ENCODE measurements at places on chromosomes 6 and 20. TPM values are rescaled to one million over a fixed set of nuclear protein-coding genes. Genes with fewer than 3 reads are reported as not detected.
A peak's percentile ranks its signal among the peaks of the same experiment; 100 is the strongest.

Gene HLA-G
- total RNA-seq: 0.38 TPM

Gene RNF182
- 0.13 TPM for total RNA-seq

Gene DUSP15
- not detected for total RNA-seq

Gene PIGU
- total RNA-seq: 25.0 TPM

- H3K36me3 ChIP-seq: no peaks in the 10 kb centered on the region
- DNase-seq: no peak
- H3K27me3 ChIP-seq: 0 out of 2 replicates have a peak, but pooled peaks cover 4% of the 10 kb centered on the region
- no peaks in the 10 kb centered on the region for H3K4me1 ChIP-seq
- H3K27ac ChIP-seq: no peak overlapping the region
- no peak overlapping the region for H3K4me3 ChIP-seq
Measured at GRCh38 chr6:70107852-70108629, 194.8 kb downstream of the COL9A1 start.

DNA sequence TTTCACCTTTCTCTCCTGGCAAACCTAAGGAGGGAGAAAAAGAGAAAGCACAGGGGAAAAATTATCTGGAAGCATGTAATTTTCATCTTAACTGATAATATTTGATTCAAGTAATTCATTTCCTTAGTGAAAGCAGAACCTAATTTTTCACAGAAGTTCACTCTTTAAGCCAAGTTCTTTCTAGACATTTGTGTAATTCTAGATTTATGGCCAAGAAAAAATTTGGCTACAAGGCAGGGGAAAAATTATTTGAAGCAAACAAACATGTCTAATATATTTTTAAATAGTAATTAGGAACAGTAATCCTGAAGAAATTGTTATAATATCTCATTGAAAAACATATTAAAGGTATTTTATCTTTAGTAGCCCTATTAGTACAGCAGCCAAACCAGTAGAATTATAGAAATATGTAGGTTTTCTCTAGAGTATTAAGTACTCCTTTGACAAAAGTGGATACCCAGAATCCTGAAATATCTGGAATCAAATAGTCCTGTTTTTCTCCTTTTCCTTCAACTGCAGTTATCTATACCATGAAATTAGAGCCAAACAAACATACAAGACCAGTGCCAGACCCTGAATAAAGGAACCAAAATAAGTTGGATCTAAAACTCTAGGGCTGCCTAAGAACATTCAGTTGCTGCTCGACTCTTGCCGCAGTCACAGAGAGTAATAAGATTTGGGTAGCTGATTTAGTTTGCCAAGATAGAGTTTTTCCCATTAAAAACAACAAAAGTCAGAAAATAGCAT lies 116.5 kb downstream of the COL12A1 start:
- H3K4me3 ChIP-seq: no peak overlapping the region
- H3K4me1 ChIP-seq: no peaks in the 10 kb centered on the region
- DNase-seq: no peak
- no peaks in the 10 kb centered on the region for H3K27me3 ChIP-seq

- H3K4me1 ChIP-seq: peaks cover 7% of the 10 kb centered on the region
- H3K27me3 ChIP-seq: no peaks in the 10 kb centered on the region
- H3K27ac ChIP-seq: no peak overlapping the region
- no peak overlapping the region for H3K4me3 ChIP-seq
- DNase-seq: no peak
Measured at GRCh38 chr6:136717716-136717990, 74.6 kb downstream of the MAP3K5 start.

- no peaks in the 10 kb centered on the region for H3K36me3 ChIP-seq
- no peak overlapping the region for H3K4me3 ChIP-seq
- no peak overlapping the region for H3K27ac ChIP-seq
- peaks cover 89% of the 10 kb centered on the region for H3K27me3 ChIP-seq
Measured at GRCh38 chr20:53425941-53426340, 167.7 kb downstream of the ZNF217 start.

GRCh38 chr6:70059039-70059719 lies 192.8 kb downstream of the COL19A1 start:
- no peaks in the 10 kb centered on the region for H3K36me3 ChIP-seq
- no peak overlapping the region for H3K4me3 ChIP-seq
- H3K27ac ChIP-seq: no peak overlapping the region
- H3K27me3 ChIP-seq: no peaks in the 10 kb centered on the region

- DNase-seq: peak; percentile 21
- no peaks in the 10 kb centered on the region for H3K4me1 ChIP-seq
- no peaks in the 10 kb centered on the region for H3K27me3 ChIP-seq
- H3K27ac ChIP-seq: no peak overlapping the region
- no peak overlapping the region for H3K4me3 ChIP-seq
Measured at GRCh38 chr6:143034689-143035334, 25.9 kb upstream of the AIG1 start.

DNA sequence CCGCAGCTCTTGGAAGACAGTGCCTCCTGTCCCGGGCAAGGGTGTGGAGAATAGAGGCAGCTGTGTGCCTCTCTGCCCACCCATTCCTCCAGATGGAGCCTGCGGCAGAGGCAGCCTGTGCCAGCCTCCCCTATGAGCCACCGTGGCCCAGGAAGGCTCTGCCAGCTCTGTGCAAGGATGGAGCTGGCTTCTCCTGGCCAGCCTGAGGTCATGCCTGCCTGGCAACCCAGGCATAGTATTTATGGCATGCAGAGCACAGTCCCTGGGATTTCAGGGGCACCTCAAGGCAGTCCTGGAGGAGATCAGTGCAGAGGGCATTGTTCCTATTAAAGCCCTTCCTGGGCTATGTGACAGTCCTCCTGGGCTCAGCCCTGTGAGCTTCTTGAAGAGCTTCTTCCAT lies 1.5 kb downstream of the EPB41L1 start:
- no peak overlapping the region for H3K27ac ChIP-seq
- no peaks in the 10 kb centered on the region for H3K36me3 ChIP-seq
- H3K4me1 ChIP-seq: peaks cover 35% of the 10 kb centered on the region
- DNase-seq: no peak
- H3K27me3 ChIP-seq: no peaks in the 10 kb centered on the region

DNA sequence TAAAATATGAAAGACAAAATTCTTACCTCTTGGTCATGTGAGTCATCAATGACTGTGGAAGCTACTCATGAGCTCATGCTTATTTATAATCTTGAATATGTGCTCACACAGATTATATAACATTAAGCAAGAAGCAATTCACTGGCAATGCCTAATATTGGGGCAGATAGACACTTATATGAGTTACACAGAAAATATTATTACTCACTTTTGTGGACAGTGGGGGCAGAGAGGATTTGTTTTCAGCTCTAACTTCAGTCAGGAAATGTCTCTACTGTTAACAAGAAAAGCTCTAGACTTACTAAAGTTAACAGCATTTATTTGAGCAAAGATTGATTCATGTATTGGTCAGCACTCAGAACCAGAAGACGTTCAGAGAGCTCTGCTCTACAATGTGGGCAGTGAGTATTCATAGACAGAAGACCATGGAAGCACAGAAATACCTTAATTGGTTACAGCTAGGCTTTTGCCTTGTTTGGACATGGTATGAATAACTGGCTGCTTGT lies 85.8 kb upstream of the AHI1 start:
- no peaks in the 10 kb centered on the region for H3K36me3 ChIP-seq
- no peak for DNase-seq
- H3K27me3 ChIP-seq: no peaks in the 10 kb centered on the region
- H3K27ac ChIP-seq: no peak overlapping the region
- no peaks in the 10 kb centered on the region for H3K4me1 ChIP-seq

DNA sequence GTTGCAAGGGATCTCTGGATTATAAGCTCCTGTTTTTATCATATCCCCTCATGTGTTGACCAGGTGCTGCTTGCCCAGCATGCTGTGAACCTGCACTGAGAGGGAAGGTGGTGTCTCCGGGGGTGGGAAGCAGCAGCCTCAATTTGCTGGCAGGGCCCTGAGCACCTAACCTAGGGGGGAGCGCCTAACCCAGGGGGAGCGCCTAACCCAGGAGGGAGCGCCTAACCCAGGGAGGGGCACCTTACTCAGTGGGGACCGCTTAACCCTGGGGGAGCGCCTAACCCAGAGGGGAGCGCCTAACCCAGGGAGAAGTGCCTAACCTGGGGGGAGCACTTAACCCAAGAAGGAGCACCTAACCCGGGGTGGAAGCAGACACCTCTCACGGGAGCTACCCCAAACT lies 83.3 kb upstream of the QKI start:
- no peak overlapping the region for H3K4me3 ChIP-seq
- H3K27me3 ChIP-seq: no peaks in the 10 kb centered on the region
- H3K4me1 ChIP-seq: no peaks in the 10 kb centered on the region

- no peak for DNase-seq
- H3K27me3 ChIP-seq: no peaks in the 10 kb centered on the region
- H3K27ac ChIP-seq: no peak overlapping the region
- no peak overlapping the region for H3K4me3 ChIP-seq
Measured at GRCh38 chr6:56507517-56507916, 135.2 kb downstream of the DST start.
